ENCODE measurements at places on chromosomes 4 and X.
A peak's percentile ranks its signal among the peaks of the same experiment; 100 is the strongest.

GRCh38 chrX:31228415-31228832 is 156.6 kb upstream of the FTHL17 start:
- no peak for DNase-seq

DNA sequence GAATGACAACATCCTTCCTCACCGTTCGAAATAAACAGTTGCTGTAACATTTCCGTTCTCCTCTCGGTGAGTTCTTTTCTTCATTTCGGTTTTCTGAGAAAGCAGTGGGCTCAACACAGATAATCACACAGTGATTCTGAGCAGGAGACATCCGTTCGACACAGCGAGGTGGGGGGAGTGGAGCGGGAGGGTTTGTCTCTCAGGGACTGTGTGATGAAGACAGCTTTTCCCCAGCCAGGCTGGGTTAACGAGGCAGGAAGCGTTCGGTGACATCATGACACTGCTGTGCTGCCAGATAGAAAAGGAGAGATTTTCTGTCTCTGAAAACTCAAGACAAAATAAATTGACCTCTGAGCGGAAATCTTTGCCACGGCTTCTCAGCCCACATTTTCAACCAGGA is 119.3 kb downstream of the CRLF2 start:
- DNase-seq = no peak

- no peak for DNase-seq
Observed at GRCh38 chr4:2069986-2070385, 10.9 kb downstream of the NAT8L start.

GRCh38 chr4:148292686-148293085 is 149.5 kb downstream of the NR3C2 start:
- no peak for DNase-seq

GRCh38 chr4:1215141-1216075 is 33.5 kb downstream of the CTBP1 start:
- DNase-seq = no peak

- no peak for DNase-seq
Observed at GRCh38 chr4:103375278-103375677, 177.1 kb upstream of the CENPE start.

- no peak for DNase-seq
Observed at GRCh38 chrX:94662689-94663088, 988.7 kb downstream of the FAM133A start.

DNA sequence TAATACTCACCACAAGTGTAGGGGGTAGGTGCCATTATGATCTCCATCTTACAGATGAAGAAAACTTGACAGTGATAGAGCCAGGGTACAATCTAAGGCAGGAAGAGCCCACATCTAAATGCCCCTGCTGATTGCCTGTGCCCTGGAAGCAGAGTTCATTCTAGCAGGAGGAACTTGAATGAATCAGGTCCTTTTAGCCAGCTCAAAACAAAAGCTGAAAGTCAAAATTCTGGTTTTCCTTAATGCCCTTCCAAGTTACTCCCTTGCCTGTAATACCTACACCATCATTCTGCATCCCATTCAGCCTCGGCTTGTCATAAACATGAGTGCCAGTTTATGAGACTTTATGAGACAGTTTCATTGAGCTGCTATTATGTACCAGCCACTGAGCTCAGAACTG is 89.6 kb downstream of the SCD5 start:
- DNase-seq = no peak

- no peak for DNase-seq
Observed at GRCh38 chr4:83340692-83341343, 6.2 kb upstream of the HPSE start.

DNA sequence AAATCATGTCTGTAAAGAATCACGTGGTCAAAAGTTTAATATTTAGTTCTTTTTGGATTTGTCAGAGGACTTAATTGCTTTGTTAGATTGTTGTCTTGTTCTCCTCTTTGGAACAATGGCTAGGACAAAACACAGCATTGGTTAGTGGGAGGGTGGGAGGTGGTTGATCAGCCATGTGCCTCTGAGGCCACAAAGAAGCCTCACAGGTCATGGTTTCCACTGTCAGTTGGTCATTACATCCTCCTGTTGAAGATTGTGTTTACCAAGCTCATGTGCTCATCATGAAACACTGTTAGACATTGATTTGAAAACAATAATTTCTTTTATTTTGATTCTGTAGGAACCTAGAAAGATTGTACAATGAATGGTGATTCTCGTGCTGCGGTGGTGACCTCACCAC is 31.9 kb downstream of the ADD1 start:
- DNase-seq = no peak

- peak; percentile 70 for DNase-seq
Observed at GRCh38 chr4:101198682-101199339, 148.5 kb downstream of the PPP3CA start.

DNA sequence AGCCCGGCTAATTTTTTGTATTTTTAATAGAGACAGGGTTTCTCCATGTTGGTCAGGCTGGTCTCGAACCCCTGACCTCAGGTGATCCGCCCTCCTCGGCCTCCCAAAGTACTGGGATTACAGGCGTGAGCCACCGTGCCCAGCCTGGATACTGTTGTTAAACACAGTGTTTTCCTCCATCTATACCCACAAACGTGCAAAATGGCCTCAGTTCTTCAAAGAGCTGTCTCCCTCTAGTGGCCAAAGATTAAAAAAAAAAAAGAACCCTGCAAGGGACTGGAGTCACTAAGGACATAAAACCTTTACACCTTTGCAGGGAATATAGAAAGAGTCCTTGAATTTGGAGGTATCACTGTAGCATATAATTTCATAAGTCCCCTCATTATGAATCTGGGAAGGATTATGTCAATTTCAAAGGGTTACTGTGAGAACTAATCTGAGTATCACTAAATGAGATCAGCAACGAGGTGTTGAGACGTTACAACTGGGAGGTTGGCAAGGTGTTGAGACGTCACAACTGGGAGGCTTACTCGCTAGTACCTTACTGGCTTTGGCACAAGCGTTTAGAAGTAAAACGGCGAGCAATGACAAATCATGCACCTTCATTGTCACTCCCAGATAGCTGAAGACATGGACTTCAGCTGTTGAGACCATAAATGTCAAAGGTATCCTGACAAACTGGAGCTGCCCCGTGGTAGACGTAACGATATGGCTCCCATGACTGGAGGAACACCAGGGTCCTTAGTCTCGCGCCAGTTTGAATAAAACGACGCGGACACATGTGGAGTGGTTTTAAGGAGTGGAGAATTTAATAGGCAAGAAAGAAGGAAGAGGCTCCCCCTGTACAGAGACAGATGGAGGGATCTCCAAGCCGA is 33.4 kb upstream of the ENPP6 start:
- peak; percentile 5 for DNase-seq

GRCh38 chr4:5928274-5928673 is 35.4 kb upstream of the CRMP1 start:
- no peak for DNase-seq

DNA sequence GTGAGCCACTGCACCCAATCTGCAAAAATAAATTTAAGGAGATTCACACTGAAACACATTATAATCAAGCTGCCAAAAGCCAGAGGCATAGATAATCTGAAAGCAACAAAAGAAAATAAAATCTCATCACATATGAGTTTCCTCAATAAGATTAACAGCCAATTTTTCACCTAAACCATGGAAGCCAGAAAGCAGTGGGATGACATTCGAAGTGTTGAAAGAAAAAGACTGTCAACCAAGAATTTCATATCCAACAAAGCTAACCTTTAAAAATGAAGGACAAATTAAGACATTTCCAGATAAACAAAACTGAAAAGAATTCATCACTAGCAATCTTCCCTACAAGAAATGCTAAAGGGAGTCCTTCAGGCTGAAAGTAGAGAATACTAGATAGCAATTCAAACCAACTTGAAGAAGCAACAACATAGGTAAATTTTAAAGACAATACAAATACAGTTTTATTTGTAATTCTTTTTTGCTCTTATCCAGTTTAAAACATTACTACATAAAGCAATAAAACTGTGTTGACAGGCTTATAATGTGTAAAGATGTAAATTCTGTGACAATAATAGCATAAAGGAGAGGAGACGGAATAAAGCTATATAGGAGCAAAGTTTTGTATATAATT is 23.1 kb upstream of the KLHL8 start:
- no peak for DNase-seq

DNA sequence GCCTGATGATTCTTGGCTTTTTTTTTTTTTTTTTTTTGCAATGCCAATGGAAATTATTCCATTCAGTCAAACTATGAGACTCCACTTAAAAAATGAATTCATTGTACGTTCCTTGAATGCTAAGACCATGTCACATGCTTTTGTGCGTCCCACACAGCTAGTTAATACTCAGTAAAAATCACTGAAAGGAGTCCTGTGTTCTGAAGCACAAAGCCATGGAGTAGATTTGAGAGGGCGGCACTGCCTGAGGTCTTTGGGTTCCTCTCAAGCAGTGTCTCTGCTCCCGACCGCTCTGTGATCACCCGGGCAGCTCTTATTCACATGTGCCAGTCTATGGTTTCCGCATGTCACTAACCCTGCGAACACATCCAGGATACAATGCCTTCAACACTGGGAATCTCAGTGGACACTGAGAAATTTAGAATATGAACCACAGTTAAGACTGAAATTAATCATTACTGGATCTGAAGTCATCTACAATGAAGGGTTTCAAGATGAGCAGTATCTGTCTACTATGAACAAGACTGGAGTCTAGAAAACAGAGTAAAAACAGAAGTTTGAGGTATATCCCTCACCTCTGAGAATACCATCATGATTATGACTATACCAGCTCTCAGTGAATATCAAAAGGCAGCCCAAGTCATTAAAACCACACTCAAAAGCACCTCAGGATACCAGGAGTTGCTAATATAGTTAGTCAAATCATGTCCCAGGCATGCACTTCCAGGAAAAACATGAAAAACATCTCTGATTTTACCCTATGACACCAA is 193.0 kb downstream of the MGST2 start:
- DNase-seq = no peak

DNA sequence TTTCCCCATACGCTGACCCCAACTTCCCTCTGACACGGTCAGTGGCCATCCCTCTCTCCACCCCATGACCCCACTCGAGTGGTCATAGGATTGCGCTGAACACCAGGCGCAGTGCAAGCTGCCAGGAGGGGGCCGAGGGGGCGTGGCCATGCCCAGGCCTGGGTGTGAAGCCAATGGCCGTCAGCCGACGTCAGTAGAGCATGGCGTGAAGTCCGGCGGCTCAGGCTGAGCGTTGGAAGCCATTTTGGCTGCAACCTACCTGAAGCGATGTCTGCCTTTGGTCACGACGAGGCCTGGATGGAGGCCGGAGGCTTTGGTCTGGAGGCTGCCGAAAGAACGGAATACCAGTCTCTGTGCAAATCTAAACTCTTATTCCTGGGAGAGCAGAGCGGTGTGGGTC is at the start of gene RAB41:
TSS of gene RAB41 (plus strand) at position 222 of the 400 bp plus-strand sequence. CDS start at position 268, 46 bp downstream.
- no peak for DNase-seq

- DNase-seq = peak; percentile 17
Observed at GRCh38 chrX:100085846-100086245, 324.2 kb downstream of the PCDH19 start.
